ENCODE measurements at places on chromosomes 3 and 15.

GRCh38 chr3:53230789-53231188 is 25.0 kb downstream of the TKT start:
- no peak for DNase-seq

DNA sequence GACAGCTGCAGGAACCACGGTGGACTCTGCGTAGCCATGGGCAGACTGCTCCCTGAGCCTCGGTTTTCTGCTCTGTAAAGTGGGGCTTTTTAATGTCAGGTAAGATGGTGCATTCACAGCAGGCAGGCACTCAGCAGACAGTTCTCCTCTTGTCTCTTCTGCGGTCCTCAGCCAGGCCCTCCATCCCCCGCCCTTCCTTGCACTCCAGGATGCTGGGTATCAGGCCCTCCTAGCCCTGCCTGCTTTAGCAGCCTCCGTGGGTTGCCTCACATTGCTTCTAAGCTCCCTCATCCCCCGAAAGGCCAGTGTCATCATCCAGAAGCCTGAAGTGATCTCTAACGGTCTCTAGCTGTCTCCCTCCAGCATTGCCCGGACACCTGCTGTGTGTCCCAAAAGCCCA is 115.7 kb downstream of the WNT7A start:
- DNase-seq = no peak

- no peak for DNase-seq
These were observed 101.6 kb upstream of the TNIK start for GRCh38 chr3:171561596-171562323.

GRCh38 chr3:19114461-19114860 is 33.8 kb upstream of the KCNH8 start:
- no peak for DNase-seq

GRCh38 chr3:49666592-49666991 is 7.6 kb upstream of the APEH start:
- DNase-seq = no peak

DNA sequence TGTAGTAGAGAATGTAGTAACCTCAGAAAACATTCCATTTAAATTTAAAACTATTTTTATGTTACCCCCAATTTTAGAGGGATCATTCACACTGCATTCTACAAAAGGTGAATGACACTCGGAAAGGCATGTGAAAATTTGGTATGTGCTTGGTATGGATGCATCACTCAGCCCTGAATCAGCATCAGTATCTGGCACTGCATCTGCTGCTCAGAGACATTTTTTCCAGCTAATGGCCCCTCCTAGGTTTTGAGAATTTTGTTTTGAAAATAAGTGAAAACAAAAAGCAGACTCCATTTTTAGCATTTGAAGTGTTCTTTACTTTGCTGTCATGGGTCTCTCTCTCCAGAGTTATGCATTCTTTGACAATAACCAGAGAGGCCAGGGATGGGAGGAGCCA is 15.6 kb upstream of the WWTR1 start:
- no peak for DNase-seq

DNA sequence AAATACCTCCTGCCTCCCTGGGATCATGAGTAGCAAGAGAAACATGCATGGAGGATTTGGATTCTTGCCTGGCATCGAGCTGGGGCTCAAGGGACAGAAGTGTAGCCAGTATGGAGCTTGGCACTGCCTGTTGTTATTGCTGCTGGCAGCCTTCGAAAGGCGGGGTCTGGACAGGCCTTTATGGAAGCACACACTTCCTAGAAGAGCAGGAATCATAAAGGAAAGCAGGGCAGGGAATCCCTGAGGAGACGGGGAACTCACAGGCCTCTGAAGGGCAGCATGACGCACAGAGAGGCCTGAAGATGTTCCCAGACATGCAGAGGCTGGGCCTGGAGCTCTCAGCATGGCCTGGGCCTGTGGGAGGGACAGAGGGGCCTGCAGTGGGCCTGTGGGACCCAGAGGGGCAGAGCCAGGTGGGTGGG is 18.6 kb upstream of the SLC41A3 start:
- no peak for DNase-seq

DNA sequence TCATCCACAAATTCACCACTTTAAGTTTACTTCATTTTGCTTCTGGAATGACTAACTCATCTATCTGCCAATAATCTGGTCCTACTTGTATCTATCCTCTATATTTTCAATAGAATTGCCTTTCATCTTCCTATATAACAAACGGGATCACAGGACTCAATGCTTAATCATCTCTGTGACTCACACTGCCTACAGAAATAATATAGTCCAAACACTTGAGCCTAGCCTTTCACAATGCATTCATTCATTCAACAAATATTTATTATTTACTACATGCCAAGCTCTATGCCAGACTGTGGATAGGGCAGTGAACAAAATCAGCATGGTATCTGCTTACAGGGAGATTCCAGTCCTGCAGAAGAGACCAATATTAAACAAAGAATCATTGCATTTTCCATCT is 16.6 kb upstream of the AGTR1 start:
- no peak for DNase-seq

DNA sequence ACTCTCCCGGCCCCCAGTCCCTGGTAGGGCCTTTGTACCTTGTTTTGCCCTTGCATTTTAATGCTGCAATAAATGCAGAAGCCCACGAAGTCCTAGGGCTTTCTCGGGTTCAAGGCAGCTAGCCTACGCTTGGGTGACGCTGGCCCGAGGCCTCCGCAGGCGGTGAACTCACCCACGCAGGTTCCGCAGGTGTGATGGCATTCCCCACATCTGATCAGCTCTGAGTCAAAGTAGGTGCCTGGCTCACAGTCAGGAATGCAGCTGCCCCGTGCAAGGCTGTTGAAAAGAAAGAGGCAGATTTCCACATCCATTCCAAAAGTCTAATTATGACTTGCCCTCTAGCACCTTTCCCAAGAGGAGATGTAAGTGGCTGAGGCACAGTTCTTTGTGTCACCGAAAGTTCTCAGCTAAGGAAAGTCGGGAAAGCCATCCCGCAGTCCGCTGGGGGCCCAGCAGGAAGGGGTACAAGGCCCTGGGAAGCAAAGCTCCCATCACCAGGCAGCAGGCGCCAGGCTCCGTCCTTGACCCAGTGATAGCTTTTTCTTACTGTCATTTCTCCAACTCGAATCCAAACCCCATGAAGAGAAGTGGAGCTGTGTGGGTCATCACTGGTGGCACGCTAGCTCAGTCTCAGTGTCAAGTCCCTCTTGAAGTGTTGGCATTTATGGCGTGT is 23.2 kb upstream of the SNRPA1 start:
- DNase-seq = no peak

Measured in NCI-H187 treated with DMSO at 0.1 percent for 48 hours (cell line).